ENCODE measurements at places on chromosomes 2 and 18.

GRCh38 chr2:36387258-36387916 lies 31.8 kb downstream of the CRIM1 start:
- DNase-seq, result no peak

GRCh38 chr2:214471382-214471781 lies 60.5 kb downstream of the VWC2L start:
- no peak for DNase-seq

- DNase-seq, result no peak
Observed at GRCh38 chr2:103135679-103136078, 373.8 kb downstream of the TMEM182 start.

GRCh38 chr2:227597998-227598397 lies 695 bp upstream of the SCYGR2 start:
- no peak for DNase-seq

- DNase-seq, result no peak
Observed at GRCh38 chr2:61993422-61994024, 88.0 kb downstream of the COMMD1 start.

DNA sequence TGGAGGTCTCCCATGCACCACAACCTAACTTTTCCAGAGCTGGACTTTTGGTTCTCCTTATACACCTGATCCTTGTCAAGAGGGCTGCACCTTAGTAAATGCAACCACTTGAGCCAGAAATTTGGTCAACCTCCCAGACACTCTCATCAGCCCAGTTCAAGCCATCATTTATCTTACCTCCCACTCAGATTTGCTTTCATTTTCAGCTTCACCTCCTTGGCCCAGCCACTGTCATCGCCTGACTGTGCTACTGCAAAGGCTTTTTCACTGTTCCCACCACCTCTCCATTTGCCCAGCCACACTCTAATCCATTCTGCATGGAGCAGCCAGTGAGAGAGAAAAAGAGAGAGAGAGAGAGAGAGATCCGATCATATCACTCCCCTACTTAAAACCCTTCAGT lies 112.4 kb upstream of the DDX18 start:
- DNase-seq, result no peak

- no peak for DNase-seq
Observed at GRCh38 chr2:155703917-155704316, 628.6 kb downstream of the NR4A2 start.

GRCh38 chr2:9474361-9475057 lies at the start of gene IAH1:
IAH1 (plus strand) TSS chr2:9474551; CDS start chr2:9474567, 16 bp downstream.
- DNase-seq, result peak; percentile 64

GRCh38 chr2:180695586-180696401 lies 284.6 kb upstream of the UBE2E3 start:
- DNase-seq, result no peak

DNA sequence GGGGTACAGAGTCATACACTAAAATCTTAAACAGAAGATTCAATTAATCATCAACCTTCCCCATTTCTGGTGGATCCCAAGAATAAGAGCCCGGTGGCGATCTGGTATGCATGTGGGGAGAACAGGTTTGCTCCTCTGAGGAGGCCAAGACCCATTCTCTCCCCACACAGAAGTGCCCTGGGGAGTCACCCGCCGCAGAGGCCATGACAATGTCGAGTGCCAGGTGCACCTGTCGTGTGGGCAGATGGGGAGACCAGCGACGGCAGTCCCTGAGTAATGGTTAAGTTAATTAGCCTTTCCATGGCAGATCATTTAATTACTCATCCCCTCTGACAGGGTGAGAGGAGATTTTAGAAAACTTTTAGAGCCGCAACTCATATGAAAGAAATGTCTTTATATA lies 345.0 kb downstream of the NCKAP5 start:
- DNase-seq, result no peak

DNA sequence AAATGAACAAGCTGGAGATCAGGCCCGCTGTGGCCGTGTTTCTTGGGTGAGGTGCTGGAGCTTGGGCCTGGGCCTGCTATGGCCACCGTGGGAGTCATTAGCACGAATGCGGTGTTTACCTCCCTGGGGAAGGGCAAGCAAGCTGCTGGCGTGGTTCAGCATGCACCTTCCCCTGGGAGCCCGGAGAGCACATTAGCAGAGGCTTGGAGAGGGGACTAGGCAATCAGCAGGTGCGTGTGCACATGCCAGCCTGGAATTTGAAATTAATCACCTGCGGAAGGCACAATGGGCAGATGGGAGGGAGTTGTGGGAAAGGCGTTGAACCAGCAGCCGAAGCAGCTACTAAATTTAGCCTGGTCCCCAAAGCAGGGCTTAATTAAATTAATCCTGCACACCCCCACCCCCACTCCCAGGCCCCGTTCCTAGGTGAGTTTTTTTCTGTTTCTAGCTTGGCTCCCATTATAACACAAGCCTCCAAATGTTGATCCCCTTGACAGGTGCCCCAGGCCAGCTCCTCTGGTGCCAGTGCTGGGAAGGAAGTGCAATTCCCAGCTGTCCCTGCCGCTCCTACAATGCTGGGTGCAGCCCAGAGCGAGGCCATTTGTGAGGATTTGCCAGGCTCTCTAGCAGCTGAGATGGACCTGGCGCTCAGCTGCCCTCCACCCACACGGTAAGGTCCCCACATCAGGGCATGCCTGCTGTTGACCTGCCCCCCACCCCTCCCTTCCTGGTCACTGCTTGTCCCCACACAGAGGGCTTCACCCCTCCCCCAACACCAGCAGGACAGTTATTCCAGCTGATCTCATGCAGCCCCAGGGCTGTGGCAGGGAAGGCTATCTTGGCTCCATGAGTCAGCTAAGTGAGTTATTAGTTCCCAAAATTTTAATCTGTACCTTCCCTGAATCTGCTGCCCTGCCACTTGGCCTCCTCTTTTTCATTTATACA lies 115.0 kb downstream of the ZBTB7C start:
- no peak for DNase-seq

GRCh38 chr2:3180082-3180908 lies 197.3 kb downstream of the EIPR1 start:
- DNase-seq, result no peak

- DNase-seq, result no peak
Observed at GRCh38 chr2:159614534-159615366, 1.6 kb downstream of the BAZ2B start.

DNA sequence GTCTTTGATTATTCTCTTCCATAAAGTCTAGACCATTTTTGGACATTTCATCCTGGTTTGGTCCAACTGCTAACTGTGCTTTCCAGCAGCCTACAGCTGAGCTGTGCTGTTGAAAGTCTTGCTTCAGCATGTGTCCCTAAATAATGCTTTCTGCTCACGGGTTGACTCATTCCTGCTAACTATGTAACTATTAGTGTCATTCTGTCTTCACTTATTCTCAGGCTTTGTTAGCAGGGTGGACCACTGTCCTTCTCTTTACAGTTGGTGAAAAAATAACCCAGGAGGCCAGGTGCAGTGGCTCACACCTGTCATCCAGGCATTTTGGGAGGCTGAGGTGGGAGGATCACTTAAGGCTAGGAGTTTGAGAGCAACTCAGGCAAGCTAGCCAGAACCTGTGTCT lies 8.9 kb downstream of the ADAM23 start:
- DNase-seq, result no peak

- no peak for DNase-seq
Observed at GRCh38 chr18:3450799-3451182, 819 bp downstream of the TGIF1 start.

DNA sequence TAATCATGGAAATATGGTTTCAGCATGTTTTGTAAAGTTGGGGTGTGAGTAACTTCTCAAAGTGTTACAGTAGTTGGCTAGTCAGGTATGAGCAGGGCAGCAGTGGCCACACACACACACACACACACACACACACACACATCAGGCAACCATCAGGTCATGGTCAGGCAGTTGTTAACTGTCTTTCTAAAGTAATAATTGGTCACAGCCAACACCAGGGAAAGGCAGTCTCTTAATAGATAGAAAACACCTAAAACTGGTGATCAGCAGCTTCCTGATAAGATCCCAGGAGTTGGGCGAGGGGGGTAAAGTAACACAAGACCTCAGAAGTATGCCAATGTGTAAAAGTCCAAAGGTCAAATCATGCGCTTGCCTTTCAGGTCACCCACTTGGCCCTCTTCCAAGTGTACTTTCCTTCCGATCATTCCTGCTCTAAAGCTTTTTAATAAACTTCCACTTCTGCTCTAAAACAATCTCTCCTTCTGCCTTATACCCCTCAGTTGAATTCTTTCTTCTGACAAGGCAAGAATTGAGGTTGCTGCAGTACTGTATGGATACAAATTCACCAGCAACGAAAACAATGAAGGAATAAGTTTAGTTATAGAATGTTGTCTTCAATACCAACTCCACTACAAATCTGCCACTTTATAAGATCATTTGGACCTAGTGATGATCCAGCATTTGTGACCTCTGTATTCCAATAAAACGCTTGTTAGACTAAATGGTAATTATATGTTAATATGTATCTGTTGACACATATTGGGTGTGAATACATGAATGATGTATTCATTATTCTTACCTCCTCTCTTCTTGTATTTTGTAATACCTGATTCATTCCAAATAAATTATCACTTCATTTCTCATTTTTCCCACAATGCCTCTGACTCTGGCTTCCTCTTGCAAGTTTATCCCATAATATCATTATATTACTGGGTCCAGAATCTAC lies 254.3 kb downstream of the METTL4 start:
- DNase-seq, result no peak

- DNase-seq, result no peak
Observed at GRCh38 chr2:207144173-207144785, 21.5 kb downstream of the KLF7 start.

DNA sequence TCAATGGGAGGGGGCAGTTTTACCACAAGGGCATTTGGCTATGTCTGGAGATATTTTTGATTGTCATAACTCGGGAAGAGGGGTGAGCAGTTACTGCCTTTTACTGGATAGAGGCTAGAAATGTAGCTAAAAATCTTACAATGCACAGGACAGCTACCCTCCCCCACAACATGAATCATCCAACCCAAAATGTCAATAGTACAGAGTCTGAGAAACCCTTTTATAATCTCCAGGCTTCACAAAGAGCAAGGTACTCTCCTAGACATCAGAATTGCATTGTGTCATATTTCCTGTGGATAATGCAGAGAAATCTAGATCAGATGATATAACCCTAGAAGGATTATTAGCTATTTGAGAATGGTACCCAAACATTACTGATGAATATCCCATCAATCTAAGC lies 277.1 kb upstream of the NRP2 start:
- DNase-seq, result no peak

GRCh38 chr2:164967781-164968228 lies 12.5 kb upstream of the SLC38A11 start:
- no peak for DNase-seq

- DNase-seq, result no peak
Observed at GRCh38 chr2:218605432-218605831, 2.3 kb upstream of the PLCD4 start.

GRCh38 chr18:22667616-22668422 lies 250.1 kb upstream of the CTAGE1 start:
- no peak for DNase-seq

All from activated gamma-delta T cell (primary cell).